ENCODE measurements at places on chromosomes 1 and 21. TPM values are rescaled to one million over a fixed set of nuclear protein-coding genes. Genes with fewer than 3 reads are reported as not detected.

Gene PRAMEF12
- total RNA-seq = not detected

Gene PIK3R3
- total RNA-seq = 17.9 TPM

Gene BMP8B
- total RNA-seq = 0.19 TPM

Gene SCP2
- 122 TPM for total RNA-seq

Gene FLG
- total RNA-seq = not detected

Gene RHOU
- total RNA-seq = 0.27 TPM

Gene FCAMR
- not detected for total RNA-seq

Gene CD1E
- total RNA-seq = not detected

Gene CD1D
- not detected for total RNA-seq

Gene NUP210L
- 0.09 TPM for total RNA-seq

Gene RXRG
- total RNA-seq = not detected

Gene CCDC28B
- total RNA-seq = 18.3 TPM

Gene OPRD1
- not detected for total RNA-seq

Gene MCOLN3
- not detected for total RNA-seq

Gene SRGAP2B
- 54.3 TPM for total RNA-seq

Gene COL6A2
- 1.1 TPM for total RNA-seq

Gene S100PBP
- 41.2 TPM for total RNA-seq

Gene SLC45A1
- 1.5 TPM for total RNA-seq

Gene SCAF4
- 4.0 TPM for total RNA-seq

Gene ZZZ3
- total RNA-seq = 72.2 TPM

Gene NCAM2
- 0.38 TPM for total RNA-seq

Gene NEGR1
- total RNA-seq = 4.8 TPM

Gene OR2L8
- not detected for total RNA-seq

Gene IQGAP3
- total RNA-seq = 8.9 TPM

Gene RGSL1
- not detected for total RNA-seq
